ENCODE measurements at places on chromosomes 3 and 15. TPM values are rescaled to one million over a fixed set of nuclear protein-coding genes. Genes with fewer than 3 reads are reported as not detected.
A peak's percentile ranks its signal among the peaks of the same experiment; 100 is the strongest.

DNA sequence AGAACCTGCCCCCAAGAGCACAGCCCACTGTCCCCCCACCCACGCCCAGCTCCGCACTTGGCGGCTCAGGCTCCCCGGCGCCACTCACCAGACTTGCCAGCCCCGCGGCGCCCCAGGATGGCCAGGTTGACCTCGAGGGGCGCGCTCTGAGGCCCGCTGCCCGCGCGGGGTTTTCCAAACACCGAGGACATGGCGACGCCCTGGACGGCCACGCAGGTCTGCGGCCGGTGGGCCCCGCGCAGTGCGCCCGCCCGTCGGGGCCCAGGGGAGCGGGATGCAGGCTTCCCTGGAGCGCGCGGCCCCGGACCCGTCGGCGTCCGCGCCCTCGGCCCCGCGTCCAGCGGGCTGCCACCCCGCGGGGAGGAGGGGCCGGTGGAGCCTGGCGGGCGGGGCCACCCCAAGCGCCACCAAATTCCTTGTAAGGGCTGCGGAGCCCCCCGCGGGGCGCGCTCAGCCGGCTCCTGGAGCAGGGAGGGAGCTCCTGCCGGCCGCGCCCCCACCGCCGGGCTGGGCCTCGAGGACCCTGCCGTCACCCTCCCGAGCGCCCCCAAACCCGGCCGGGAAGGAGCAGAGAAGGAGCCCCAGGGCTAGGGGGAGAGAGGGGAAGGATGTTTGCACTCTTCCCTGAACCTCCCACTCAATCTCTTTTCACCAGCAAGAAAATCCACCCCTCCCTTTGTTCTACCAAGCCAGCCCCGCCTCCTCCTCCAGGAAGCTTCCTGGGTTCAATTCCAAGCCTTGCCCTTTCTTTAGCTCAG, at the start of gene RASL12:
RASL12 (minus strand) TSS at position 347 of the 758 bp plus-strand sequence; CDS start at position 191, 156 bp downstream.
- no peak within 1 kb of the TSS for H3K4me3 ChIP-seq
- H3K27me3 ChIP-seq: peaks cover 12% of the 10 kb centered on the region
- no peaks in the 10 kb centered on the region for H3K36me3 ChIP-seq

Gene CLSTN2
- 0.05 TPM for total RNA-seq

Gene TRANK1
- total RNA-seq: 139 TPM

DNA sequence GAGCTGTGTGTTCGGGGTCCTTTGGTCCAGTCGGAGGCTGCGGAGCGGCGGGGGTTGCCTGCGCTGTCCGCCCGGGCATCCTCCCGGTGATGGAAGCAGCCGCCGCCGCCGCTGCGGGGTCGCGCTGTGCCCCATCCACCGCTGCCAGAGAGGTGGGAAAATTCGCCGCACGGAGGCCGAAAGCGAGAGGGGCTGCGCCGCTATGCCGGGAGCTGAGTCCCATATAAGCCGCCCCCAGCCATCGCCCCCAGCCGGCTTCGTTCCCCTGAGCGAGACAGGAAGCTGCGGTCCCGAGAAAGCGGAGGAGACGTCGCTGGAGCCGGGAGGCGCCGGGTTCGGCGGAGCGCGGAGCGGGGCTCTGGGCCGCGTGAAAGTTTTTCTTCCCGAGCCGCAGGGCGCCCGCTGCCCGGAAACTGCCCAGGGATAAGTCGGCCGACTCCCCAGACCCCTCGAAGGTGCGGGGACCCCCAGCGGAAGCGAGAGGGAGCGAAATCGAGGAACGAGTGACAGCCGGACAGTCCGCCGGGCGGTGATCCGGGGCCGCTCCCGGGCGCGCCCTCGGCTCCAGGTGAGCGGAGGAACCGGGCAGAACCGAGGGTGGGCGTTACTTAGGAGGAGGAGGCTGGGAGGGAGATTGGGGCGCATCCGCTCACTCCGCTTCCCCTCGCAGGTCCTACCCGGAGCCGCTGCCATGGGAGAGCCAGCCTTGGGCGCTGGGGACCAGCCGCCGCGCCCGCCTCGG, 574 bp downstream of the CHST2 start:
- DNase-seq: peak; percentile 60
- H3K36me3 ChIP-seq: peaks cover 12% of the 10 kb centered on the region
- H3K4me3 ChIP-seq: peak overlapping the region; percentile 80
- H3K27ac ChIP-seq: peak overlapping the region; percentile 82
- H3K27me3 ChIP-seq: no peaks in the 10 kb centered on the region

Gene CHRNB4
- not detected for total RNA-seq

DNA sequence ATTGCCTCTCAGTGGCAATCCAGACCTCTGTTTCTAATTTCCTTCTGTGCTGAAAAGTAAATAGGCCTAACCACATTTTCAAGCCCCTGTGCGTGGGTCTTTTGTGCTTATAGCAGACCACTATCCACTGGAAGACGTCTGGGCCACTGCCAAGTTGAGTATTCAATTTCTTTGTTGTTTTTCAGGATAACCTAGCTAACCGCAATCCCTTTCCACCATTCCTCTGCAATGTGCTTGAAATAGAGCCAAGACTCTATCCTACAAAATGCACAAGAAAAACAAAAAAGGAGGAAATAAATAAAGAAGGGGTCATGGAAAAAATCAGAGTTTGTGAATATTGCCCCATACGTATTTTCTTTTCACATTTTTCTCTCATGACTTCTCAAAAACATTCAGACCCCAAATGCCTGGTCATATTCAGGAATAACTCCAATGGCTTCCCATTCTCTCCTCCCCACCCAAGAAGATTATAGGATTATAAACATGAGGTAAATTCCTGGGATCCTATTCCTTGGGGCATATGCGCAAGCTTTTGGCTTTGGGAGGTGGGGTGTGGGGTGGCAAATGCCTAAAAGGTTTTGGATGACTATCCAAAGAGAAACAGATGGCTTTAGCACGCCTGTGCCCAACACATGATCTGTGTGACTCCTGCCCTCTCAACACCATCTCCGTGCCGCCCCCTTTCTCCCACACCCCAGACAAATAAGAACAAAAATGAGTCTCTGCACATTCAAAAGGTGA, 217.9 kb upstream of the THBS1 start:
- H3K4me1 ChIP-seq: no peaks in the 10 kb centered on the region
- peaks cover 2% of the 10 kb centered on the region for H3K27me3 ChIP-seq
- H3K4me3 ChIP-seq: no peak overlapping the region
- H3K36me3 ChIP-seq: no peaks in the 10 kb centered on the region

DNA sequence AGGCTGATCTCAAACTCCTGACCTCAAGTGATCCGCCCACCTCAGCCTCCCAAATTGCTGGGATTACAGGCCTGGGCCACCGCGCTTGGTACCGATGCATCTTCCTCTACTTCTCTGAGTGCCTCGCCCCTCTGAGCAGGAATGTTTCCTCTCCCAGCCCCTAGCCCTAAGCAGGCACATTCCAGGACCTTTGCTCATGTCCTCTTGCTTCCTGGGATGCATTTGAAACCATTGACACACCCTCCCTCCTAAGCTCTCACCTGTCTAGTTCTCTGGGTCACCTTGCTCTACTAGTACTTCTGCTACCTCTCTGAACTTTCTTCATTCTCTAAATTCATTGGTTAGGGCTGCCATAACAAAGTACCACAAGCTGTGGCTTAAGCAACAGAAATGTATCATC, 17.9 kb upstream of the UACA start:
- H3K27ac ChIP-seq: no peak overlapping the region
- no peaks in the 10 kb centered on the region for H3K27me3 ChIP-seq
- no peak overlapping the region for H3K4me3 ChIP-seq
- H3K4me1 ChIP-seq: no peaks in the 10 kb centered on the region
- DNase-seq: no peak

DNA sequence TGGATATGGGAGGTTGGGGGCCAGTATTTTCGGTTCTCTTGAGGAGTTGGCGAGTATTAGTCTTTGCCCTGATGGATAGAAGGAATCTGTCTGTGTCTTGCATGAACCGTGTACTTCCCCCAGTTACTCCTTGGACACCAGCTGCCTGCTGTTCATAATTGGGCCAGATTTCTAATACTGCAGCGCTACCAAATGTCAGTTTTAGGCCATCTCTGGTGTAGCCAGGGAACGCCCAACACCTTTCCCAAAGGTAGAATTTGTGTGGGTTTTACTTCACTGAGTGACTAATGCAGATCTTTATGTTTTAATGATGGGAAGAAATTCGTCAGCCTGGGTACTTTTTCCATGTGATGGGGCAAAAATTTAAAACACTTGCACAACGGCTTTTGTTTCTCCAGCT, 18.4 kb downstream of the FLNB start:
- no peak overlapping the region for H3K27ac ChIP-seq
- H3K36me3 ChIP-seq: no peaks in the 10 kb centered on the region
- peaks cover 5% of the 10 kb centered on the region for H3K4me1 ChIP-seq
- H3K27me3 ChIP-seq: no peaks in the 10 kb centered on the region
- H3K4me3 ChIP-seq: no peak overlapping the region

GRCh38 chr3:136334209-136334608, 84.1 kb downstream of the PCCB start:
- no peaks in the 10 kb centered on the region for H3K4me1 ChIP-seq
- H3K27ac ChIP-seq: no peak overlapping the region
- no peak for DNase-seq
- H3K4me3 ChIP-seq: no peak overlapping the region
- H3K27me3 ChIP-seq: no peaks in the 10 kb centered on the region
- peaks cover 31% of the 10 kb centered on the region for H3K36me3 ChIP-seq

DNA sequence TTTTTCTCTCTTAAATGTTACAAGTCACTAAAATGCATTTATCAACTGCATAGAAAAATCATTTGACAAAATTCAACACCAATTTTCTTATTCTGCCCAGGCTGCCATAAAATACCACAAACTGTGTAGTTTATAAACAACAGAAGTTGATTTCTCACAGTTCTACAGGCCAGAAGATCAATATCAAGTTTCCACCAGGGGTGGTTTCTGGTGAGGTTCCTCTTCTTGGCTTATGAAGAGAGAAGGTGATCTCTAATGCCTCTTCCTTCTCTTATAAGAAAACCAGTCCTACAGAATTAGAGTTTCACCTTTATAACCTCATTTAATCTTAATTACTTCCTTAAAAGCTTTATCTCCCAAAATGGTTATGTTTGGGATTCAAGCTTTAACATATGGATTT, 10.9 kb upstream of the CD200R1L start:
- H3K4me3 ChIP-seq: no peak overlapping the region
- peaks cover 9% of the 10 kb centered on the region for H3K4me1 ChIP-seq
- H3K27ac ChIP-seq: peak overlapping the region; percentile 25
- no peak for DNase-seq
- H3K36me3 ChIP-seq: no peaks in the 10 kb centered on the region
- no peaks in the 10 kb centered on the region for H3K27me3 ChIP-seq

DNA sequence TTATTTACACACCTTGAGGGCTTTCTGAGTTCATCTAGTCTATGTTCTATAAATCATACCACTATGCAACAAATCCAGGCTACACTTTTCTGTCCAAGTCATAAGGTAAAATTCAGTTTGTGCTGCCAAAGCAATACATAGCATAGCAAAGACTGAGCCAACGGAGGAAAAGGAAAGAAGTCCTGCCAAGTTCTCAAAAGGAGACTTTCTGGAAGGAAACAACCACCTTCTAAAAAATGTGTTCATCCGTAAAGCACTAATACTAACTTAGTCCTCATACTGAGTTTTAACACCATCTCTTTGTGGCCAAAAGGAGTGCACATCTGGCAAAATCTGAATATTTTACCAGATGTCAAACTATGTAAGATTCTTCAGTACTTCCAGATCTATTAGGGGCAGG, 620.2 kb downstream of the RBMS3 start:
- no peak overlapping the region for H3K27ac ChIP-seq
- no peak for DNase-seq
- no peaks in the 10 kb centered on the region for H3K36me3 ChIP-seq
- no peak overlapping the region for H3K4me3 ChIP-seq

DNA sequence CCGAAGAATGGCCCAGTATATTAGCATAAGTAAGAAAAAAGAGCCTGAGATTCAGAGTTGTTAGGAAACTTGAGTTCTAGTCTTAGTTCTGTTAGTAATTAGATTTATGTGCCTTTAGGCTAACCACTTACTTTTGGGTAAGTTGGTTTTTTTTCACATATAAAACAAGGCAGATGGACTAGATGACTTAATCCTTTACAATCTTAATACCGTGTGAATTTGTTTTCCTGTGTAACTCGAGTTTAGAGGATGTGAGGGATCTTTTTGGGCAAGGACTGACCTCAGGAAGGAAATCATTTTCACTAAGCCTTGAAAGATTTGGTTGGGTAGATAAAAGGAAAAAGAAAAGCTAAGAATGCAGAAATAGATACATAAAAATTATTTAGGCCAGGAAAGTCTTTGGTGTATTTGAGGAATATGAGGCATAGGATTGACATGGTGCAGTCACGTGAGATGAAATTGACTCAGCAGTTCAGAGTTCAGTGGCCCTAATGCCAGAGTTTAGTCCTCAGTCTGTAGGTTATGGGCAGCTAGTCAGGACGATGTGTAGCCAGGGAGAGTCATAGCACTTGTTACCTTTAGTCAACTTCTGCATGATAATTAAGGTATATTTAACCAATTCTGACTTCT, 34.6 kb downstream of the PAK2 start:
- DNase-seq: no peak
- no peaks in the 10 kb centered on the region for H3K27me3 ChIP-seq
- no peaks in the 10 kb centered on the region for H3K36me3 ChIP-seq
- no peak overlapping the region for H3K4me3 ChIP-seq

DNA sequence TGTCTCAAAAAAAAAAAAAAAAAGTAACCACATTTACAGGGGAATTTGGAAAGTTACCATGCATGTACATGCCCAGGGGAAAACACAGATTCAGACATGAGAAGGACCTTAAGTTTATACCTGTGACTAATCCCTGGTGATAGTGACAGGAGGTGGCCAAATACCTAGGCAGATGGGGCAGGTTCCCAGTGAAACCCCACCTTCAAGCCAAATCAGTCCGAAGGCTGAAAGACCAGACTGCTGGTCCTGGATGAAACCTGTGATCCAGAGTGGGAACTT, 15.8 kb downstream of the SPCS1 start:
- no peak for DNase-seq
- H3K36me3 ChIP-seq: peaks cover 3% of the 10 kb centered on the region
- no peaks in the 10 kb centered on the region for H3K27me3 ChIP-seq

GRCh38 chr3:177089901-177090300, 107.4 kb downstream of the TBL1XR1 start:
- H3K27ac ChIP-seq: no peak overlapping the region
- no peaks in the 10 kb centered on the region for H3K27me3 ChIP-seq
- no peak overlapping the region for H3K4me3 ChIP-seq
- peaks cover 3% of the 10 kb centered on the region for H3K4me1 ChIP-seq
- DNase-seq: no peak
- no peaks in the 10 kb centered on the region for H3K36me3 ChIP-seq

- H3K36me3 ChIP-seq: no peaks in the 10 kb centered on the region
- peaks cover 28% of the 10 kb centered on the region for H3K4me1 ChIP-seq
- no peak overlapping the region for H3K4me3 ChIP-seq
- H3K27me3 ChIP-seq: peaks cover 44% of the 10 kb centered on the region
Measured at GRCh38 chr15:37095770-37096557, 4.4 kb downstream of the MEIS2 start.

Gene GOLGA8O
- 35.5 TPM for total RNA-seq

Measured in natural killer cell (primary cell).